ENCODE measurements at places on chromosomes 5 and 9. TPM values are rescaled to one million over a fixed set of nuclear protein-coding genes. Genes with fewer than 3 reads are reported as not detected.

Gene GCNT4
- polyA plus RNA-seq = not detected

Gene TMEFF1
- polyA plus RNA-seq = 0.23 TPM

Gene BHMT2
- not detected for polyA plus RNA-seq

Gene PCDHGA7
- not detected for polyA plus RNA-seq

Gene NINJ1
- 19.2 TPM for polyA plus RNA-seq

Gene ADAMTS13
- 0.41 TPM for polyA plus RNA-seq
